8988T (cell line): ENCODE measurements at places on chromosomes 7 and 10.

DNA sequence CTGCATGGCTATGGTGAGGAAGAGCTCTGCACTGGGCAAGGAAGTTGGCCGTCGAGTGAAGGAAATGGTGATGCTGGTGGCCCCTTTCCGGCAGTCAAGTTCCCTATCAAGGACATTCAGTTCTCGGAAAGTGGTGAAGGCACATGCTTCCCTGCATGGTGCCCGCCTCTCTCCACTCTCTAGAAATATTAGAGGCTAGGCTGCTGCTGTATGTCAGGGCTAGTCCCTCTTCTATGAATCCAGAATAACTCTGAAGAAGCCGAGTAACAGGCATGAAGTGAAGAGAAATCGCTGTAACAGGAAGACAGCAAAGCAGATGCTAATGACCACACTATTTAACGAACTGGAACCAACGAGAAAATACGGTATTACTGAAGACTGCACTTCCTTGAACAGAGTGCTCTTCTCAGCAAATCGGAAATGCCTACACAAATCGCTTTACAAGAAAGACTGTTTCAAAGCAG, 5.4 kb downstream of the IDI1 start:
- DNase-seq, result no peak

- DNase-seq, result no peak
Observed at GRCh38 chr10:30176776-30177533, 117.6 kb upstream of the JCAD start.

GRCh38 chr10:114286921-114287320, 47.9 kb downstream of the VWA2 start:
- no peak for DNase-seq

- DNase-seq, result peak; percentile 44
Observed at GRCh38 chr10:3192856-3193635, 20.5 kb upstream of the PITRM1 start.

- no peak for DNase-seq
Observed at GRCh38 chr7:19464241-19464640, 244.6 kb downstream of the POLR1F start.
